ENCODE measurements at places on chromosomes 11 and 22.

DNA sequence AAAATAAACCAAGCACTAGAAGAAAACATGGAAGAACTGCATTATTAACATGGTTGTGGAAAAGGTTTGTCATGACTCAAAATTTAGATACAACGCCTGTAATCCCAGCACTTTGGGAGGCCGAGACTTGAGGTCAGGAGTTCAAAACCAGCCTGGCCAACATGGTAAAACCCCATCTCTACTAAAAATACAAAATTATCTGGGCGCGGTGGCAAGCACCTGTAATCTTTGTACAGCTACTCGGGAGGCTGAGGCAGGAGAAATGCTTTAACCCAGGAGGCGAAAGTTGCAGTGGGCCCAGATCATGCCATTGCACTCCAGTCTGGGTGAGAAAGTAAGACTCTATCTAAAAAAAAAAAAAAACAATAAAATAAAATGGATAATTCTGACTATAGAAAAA, 23.7 kb downstream of the GNB1L start:
- no peak for DNase-seq

DNA sequence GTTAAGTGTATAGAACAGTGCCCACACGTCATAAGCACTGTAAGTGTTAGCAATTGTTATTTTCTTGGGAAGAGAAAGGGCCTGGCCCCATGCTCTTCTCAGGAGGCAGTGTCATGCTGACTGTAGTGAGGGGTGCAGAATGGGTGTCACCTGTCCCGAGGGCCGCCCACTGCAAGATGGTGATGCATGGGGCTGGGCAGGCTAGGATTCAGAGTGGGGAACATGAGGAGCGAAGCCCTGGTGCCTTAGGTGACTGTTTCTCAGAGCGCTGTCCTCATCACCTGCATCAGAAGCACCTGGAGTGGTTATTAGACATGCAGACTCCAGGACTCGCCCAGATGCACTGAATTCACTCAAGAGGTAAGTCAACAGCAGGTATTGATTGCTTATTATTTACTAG, 101.0 kb upstream of the PARVA start:
- DNase-seq: peak; percentile 98

GRCh38 chr11:10604798-10605197, 36.3 kb upstream of the LYVE1 start:
- DNase-seq: no peak

GRCh38 chr22:25772288-25772687, 30.3 kb downstream of the MYO18B start:
- DNase-seq: no peak

DNA sequence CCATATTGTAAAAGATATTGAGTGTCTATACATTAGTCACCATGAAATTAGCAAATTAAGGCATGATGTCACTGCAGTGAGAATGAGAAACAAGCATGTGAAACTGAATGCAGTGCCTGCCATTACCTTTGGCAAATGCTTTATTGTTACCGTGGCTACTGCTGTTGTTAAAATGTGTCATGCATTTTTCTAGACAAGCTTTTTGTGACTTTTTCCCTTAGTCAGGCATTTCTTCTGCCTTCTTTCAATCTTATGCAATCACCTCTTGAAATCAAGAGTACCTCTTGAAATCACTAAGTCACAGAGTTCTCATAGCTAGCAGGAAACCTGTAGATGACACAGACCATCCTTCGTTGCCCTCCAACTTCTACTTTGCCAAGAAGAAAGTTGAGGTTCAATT, 461.7 kb upstream of the TENM4 start:
- no peak for DNase-seq

GRCh38 chr11:2752204-2752770, 52.5 kb upstream of the KCNQ1OT1 start:
- no peak for DNase-seq

- DNase-seq: no peak
These were observed 115.1 kb downstream of the DCDC1 start for GRCh38 chr11:31254415-31254814.

- no peak for DNase-seq
These were observed 84.8 kb downstream of the MTNR1B start for GRCh38 chr11:93054279-93054678.

Data from NCI-H187 treated with DMSO at 0.1 percent for 48 hours (cell line).